Fibroblast of skin of scalp (primary cell): ENCODE measurements at places on chromosomes 5 and 9.

- DNase-seq, result no peak
Measured at GRCh38 chr5:123204251-123204650, 115.2 kb downstream of the PRDM6 start.

DNA sequence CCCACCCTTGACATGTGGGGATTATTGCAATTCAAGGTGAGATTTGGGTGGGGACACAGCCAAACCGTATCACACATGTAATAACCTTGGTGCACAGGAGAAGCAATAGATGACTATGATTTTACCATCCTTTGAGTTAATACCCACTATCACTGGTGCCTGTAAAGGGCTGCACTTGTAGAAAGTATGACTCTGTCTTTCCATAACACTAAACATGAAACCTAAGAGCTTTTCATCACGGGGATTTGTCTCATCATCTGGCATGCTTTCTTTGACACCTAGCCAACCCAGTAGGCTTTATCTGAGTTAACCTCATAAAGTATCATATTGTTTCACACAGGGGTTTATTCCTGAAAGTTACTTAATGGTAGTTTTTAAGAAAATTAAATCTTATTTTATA is 188.9 kb upstream of the TNC start:
- peak; percentile 36 for DNase-seq

DNA sequence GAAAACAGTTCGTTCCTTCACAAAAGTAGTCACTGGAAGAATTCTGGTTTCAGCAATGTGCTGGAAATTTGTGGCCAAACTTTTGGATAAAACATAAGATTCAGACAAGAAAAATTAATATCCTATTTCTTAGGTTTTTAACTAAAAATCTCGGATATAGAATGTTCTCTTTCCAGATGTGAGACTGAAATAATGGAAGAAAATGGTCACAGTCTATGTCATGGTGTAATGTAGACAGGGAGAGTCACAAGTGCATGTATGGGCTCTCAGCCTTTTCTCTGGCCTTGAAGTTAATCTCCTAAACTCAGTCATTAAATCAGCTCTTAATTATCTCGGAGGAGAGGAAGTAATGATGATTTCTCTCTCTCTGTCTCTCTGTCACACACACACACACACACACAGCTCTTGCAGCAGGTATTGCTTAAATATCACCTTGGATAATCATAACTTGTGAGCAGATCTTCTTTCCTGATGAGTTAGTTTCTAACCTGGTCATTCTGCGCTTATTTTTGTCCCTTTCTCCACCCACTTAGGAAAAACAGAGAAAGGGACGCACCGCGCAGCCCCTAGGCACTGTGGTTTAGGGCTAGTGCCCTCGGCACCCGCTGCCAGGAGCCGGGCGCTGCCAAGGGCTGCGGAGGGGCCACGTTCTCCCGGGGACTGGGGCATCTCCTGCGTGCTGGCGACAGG is 672 bp upstream of the ITGA2 start:
- DNase-seq, result no peak

DNA sequence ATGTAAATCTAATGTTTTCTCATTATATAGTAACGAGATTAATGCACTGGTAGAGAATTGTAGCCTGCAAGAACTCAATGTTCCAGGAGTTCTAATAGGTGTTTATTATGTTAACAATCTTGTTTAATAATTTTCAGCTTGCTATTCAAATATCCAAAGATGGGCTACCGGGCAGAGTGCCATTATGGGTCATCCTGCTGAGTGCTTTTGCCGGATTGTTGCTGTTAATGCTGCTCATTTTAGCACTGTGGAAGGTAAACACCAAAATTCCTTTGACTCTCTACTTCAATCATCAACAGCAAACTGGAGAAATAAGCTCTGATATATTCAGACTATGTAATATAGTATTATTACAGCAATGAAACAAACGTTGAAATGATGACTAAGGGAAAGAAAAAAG is 41.9 kb upstream of the ITGA2 start:
- peak; percentile 16 for DNase-seq

GRCh38 chr5:17050236-17050635 is 114.1 kb upstream of the MYO10 start:
- DNase-seq, result no peak

- no peak for DNase-seq
Measured at GRCh38 chr9:133735931-133736330, 2.2 kb downstream of the SARDH start.

- peak; percentile 90 for DNase-seq
Measured at GRCh38 chr9:72839085-72839484, 113.8 kb downstream of the ALDH1A1 start.

DNA sequence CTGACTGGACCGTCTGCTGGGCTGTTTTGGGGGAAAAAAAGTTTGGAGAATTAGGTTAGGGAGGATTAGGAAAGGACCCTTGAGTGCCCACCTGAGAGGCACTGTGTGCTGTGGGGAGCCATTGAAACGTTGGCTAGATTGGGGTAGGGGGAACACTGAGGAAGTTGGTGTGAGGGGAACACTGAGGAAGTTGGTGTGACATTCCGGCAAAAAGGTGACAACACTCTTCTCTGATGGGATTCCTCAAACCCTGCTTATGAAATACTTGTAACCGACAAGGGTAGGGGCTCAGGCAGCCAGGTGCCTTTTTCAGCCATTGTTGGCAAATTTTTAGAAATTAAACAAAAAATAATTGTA is 1.0 kb downstream of the CYSTM1 start:
- DNase-seq, result no peak

- DNase-seq, result no peak
Measured at GRCh38 chr9:137494550-137495351, 35.6 kb upstream of the NSMF start.

DNA sequence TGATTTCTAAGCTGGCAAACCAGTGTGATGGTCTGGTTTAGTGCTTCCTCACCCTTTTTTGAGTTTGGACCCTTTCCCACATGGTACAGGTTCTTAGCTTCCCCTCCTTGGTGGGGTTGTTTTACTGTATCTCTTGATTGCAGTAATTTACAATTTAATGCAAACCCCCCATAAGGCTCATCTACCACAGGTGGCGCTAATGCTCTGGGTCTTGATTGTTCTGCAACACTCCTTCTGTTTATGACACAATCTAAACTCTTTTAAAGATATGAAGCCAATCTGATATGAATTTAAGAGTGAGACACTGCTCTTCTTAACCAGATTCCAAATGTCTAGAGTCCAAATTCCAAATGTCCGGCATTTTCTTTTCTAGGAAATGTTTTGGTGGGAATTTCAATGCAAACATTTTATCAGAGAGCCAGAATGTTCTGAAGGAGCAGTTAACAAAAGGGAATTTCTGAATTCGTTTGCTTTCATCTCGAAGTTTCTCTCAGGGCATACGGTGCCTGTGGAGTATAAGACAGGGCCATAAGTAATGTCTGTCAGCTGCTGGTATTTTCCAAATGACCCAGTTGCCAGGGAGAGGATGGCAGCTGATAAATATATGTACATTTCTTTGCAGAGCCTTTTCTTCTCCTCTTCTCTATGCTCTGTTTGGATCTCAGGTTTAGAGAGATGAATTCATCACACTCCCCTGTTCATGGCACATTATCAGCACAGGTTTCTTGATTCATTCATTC is 246.8 kb downstream of the ARHGAP26 start:
- DNase-seq, result peak; percentile 48

DNA sequence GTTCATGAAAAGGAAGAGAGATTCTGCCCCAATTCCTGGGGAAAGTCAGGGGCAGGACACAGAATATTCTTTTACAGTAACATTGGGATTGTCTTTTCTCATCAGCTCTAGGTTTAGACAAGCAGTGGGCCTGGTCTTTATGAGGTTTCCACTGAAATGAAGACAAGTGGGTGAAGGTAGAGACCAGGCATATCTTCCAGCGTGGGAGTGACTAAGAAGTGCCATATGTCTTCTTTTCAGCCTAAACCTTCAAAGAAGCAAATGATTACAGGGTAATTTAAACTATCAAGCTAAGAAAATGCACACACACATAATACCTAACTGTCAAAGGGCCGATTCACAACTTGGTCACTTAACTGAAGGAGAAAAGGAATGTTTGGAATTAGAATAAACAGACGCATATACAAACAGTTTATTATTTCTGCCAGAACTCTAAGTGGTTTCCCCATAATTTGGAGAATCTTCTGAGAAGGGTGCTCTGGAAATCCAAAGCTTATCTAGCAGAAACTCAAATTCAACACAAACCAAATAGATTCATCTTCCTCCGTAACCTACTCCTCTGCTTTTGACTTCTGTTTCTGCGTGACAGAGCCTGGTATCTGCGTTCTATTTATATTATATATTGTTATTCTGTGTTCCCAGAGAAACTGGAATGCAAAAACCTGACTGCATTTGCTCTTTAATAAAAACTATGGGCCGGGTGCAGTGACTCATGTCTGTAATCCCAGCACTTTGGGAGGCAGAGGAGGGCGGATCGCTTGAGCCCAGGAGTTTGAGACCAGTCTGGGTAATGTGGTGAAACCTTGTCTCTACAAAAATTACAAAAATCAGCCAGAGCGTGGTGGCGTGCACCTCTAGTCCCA is 22.0 kb upstream of the TEK start:
- peak; percentile 80 for DNase-seq

DNA sequence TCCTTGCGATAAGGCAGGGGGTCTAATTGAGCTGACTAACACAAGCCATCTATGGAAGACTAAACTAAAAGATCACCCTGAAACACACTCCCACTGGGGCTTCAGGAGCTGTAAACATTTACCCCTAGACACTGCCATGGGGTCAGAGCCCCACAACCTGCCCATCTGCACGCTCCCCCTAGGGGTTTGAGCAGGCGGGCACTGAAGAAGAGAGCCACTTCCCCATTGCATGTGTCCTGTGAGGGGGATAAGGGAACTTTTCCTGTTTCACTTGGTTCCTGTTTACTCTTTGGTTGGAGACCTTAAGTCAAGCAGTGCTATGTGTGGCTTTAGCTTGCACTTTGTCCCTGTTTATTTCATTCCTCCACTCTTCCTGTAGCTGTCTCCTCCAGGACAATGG is 1929.5 kb upstream of the CDH9 start:
- no peak for DNase-seq

GRCh38 chr9:94593459-94594345 is at the start of gene FBP2:
Gene FBP2, minus strand, starts transcription at chr9:94593824. Its CDS starts 98 bp downstream, at chr9:94593726.
- no peak for DNase-seq

DNA sequence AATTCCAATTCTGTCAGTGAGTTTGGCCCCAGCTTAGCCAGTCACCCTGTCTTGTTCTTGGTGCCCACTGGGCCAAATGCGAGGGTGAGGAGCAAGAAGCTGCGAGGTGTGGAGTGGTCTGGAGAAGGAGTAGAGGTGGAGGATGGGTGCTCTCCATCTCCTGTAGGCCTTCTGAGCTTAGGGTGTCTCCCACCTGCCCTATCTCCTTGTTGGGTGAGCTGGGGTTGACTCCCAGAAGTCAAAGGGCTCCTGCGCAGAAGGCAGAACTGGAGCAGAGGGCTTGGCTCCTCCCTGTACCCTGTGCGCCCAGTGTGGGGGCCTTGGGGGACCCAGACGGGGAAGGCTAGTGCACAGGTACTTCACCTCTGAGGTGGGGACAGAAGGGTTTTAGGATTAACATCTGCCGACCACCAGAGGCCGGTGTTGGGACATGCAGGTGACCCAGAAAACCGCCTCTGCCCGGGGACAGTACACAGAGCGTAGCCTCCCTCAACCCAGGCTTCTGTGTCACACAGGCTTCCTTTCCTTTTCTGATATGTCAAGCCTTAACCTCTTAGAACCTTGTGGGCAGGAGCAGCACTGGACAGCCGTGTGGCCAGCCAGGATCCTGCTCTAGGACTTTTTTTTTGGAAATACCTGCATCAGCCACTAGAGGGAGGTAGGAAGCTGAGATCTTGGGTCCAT is 16.9 kb downstream of the IL5 start:
- peak; percentile 48 for DNase-seq

DNA sequence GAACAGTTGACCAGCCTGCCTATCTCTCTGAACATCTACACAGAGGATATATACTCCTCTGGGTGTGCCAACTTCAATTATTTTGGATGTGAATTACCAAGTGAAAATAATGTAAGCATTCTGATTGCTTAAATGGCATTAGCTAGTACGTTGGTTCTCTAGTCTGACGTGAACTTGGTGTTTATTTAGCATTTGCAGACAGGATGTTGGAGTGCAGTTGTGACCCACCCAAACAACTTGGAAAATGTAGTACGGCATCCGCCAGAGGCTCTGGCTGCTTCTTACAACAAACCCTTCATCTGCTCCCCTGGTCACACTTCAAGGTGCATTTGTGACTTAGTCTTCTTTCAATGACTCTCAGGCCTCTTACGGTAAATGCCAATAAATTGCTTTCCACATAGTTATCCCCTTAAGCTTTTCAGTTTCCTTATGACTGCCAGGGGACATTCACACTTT is 616.6 kb downstream of the PDE4D start:
- DNase-seq, result no peak

- no peak for DNase-seq
Measured at GRCh38 chr9:133113949-133114885, 6.8 kb downstream of the RALGDS start.
